ENCODE measurements at places on chromosomes 3 and 15.
A peak's percentile ranks its signal among the peaks of the same experiment; 100 is the strongest.

- DNase-seq = no peak
These were observed 49.5 kb downstream of the ABTB1 start for GRCh38 chr3:127722091-127722784.

DNA sequence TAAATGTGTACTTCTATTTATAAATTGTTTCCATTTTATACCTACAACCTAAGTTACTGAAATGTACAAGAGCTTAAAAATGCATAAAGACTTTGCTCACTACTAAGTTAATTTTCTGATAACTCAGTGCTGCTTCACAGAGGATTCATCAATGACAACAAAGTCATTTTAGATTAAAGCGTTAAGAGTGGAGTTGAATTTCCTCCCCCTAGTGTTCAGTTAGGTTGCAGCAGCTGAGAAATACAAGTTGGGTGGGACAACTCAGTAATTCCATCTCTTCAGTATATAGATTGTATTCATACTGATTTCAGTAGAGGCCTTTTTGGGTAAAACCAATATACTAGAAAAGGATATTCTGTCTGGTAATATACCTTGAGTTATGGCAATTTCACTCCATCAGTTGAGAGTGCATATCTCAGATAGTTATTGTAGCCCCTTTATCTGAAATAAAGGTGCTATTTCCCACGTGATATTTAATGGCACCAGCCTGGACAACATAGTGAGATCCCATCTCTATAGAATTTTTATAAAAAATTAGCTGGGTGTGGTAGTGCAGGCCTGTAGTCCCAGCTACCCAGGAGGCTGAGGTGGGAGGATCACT, 6.9 kb upstream of the RPL35A start:
- DNase-seq = no peak

DNA sequence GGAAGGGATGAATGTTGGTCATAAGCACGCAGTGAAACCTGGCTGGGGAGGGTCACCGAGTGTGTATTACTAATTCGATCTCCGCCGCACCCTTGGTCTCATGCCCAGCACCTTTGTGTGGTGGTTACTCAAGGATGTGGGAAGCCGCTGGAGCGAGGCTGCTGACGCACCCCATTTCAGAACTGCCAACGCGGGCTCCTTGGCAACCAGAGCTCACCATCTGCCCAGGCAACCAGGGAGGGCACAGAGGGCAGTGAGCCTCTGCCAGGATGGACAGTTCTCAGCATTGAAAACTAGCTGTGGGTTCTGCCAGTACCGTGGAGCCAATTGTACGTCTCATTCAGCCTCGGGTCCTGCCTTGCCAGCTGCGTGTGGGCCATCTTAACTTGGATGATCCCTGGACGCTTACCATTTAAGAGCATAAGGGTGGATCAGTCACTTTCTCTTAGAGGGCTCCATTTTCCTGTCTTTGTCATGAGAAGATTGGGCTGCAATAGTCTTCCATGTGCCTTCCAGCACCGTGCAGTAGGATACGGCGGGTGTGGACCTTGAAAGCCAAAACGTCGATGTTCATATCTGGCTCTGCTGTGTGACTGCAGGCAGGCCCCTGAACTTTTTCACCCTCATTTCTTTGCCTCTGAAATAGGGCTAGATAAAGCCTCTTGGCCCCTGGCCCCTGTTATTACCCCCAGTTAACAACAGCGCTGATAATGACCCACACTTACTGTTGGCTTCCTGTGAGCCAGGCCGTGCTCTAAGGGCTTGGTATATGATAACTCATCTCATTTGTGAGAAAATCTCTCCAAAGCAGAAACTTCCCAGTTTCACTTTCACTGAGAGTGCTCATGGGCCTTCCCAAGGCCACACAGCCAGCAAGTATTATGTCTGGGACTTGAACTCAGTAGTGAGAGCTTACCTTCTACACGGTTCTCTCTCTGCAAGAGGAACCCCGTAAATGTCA, 238.8 kb downstream of the OPA1 start:
- peak; percentile 9 for DNase-seq

DNA sequence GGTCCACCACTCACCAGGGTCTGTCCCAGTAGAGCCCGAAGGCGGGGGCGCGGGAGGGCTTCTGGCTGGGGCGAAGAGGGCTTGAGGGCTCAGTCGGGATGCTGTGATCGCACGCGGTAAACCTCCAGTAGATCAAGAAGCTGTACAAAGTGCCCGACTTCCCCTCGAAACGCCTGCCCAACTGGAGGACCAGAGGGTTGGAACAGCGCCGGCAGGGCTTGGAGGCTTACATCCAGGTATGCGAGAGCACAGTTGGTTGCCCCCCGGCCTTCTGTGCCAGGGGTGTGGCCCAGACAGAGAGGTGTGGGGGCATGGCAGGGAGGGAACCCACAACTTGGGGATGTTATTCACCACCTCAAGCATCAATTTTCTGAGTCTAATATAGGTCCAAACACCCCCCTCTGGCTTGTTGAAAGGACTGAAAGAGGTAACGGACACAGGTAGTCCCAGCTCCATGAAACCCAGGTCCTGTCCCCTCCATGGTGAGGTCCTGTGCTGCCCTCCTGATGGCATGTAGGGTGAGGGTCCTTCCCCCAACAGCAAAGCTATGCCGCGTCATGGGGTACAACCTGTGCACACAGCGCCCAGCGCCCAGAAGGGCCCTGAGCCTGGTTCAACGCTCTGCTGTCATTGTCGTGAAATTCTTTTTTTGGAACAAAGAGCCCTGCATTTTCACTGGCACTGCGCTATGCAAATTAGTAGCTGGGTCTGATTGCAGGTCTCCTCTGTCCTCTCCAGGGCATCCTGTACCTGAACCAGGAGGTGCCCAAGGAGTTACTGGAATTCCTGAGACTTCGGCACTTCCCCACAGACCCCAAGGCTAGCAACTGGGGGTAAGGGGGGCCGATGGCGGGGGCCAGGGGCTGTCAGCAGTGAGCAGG, 1.2 kb downstream of the SNX22 start:
- DNase-seq = no peak

DNA sequence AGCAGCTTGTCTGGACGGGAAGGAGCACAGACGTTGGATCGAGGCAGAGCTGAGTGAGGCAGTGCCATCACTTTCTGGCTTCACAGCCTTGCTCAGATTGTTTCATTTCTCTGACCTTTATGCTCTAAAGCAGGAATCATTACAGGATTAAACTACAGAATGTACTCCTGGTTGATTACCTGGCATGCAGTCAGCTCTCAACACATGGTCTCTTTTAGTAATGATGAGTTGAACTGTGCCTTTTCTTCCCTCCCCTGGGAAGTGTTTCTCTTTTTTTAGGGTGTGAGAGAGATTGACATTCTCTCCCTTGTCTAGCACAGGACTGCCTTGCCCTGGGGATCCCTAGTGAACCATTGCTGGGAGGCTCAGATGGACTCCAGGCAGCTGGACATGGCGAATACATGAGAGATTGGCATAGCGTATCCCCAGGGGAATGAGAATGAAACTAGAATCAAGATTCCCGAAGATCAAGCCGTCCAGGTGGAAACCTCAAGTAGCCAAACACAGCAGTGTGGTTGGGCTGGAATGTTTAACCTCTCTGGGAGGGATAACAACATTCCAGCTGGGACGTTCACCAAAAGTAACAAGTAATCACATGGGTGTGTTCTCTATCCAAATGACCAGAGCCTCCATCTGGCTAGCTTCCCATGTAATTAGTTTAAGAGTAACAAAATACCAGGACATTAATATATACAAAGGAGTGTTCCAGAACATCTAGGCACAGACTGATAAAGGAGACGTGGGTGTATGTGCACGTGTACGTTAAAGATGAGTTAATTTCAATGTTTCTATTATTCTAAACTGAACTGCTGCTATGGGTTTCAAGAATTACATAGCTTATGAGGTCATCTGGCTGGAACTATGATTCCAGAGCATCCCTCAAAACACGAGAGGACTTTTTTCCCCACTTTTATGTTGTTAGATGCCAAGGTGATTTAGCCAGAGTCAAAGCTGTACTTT, 118.6 kb upstream of the NR2E3 start:
- no peak for DNase-seq

GRCh38 chr3:131898346-131898745, 136.5 kb downstream of the CPNE4 start:
- no peak for DNase-seq

DNA sequence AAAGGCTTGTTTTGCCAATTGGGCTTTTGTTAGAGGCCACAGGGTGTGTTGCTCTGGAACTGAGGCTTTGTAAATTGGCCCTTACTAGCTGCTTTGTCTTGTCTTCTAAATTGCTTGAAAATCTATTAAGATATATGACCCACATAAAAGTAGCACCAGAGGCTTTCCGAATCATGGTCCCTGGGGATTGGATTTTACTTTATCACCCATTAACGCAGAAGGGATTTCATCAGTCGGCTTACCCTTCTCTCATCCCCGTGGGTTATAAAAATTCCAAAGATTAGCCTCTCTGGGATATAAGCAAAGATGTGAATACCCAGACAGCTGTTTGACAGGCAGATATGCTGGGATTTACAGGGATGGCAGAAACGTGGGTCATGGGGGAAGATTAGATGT, 98.3 kb upstream of the CHL1 start:
- DNase-seq = no peak

DNA sequence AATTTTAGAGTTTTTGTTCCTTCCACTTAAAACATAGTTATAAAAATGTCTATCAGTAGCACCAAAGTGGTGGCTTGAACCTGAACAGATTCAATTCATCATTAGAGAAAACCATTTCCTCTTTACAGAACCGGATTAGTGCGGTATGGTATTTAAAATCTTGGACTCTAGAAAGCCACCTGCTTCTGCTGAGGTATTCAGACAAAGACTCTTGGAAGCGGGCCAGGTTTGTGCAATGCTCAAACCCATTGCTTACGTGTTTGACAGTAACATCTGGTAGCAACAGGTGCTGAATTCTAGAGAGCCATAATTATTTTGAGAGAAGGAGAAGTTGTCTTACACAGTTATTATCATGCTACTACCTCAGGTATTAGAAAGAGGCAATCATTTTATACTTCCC, 290.5 kb downstream of the NAALADL2 start:
- DNase-seq = no peak

DNA sequence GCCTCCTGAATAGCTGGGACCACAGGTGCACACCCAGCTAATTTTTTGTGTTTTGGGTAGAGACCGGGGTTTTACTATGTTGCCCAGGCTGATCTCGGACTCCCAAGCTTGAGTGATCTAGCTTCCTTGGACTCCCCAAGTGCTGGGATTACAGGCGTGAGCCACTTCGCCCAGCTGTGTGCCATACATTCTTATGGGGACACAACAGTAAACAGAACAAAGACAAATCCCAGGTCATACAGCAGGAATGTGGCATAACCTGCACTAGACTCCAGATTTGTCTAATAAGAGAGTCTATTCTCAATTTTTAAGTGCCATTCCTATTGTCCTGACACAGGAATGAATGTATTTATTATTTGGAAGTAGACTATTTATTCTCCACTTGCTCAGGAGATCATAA, 17.6 kb downstream of the ARL6IP5 start:
- no peak for DNase-seq

DNA sequence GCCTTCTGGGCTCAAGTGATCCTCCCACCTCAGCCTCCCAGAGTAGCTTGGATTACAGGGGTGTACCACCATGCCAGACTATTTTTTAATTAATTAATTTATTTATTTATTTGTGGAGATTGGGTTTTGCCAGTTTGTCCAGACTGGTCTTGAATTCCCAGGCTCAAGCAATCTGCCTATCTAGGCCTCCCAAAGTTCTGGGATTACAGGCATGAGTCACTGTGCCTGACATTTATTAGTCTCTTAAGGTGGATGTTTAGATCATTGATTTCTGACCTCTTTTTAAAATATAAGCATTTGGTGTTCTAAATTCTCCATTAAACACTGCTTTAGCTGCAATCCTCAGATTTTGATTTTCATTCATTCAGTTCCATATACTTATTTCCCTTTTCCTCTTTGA, 15.6 kb downstream of the FBXW12 start:
- no peak for DNase-seq

DNA sequence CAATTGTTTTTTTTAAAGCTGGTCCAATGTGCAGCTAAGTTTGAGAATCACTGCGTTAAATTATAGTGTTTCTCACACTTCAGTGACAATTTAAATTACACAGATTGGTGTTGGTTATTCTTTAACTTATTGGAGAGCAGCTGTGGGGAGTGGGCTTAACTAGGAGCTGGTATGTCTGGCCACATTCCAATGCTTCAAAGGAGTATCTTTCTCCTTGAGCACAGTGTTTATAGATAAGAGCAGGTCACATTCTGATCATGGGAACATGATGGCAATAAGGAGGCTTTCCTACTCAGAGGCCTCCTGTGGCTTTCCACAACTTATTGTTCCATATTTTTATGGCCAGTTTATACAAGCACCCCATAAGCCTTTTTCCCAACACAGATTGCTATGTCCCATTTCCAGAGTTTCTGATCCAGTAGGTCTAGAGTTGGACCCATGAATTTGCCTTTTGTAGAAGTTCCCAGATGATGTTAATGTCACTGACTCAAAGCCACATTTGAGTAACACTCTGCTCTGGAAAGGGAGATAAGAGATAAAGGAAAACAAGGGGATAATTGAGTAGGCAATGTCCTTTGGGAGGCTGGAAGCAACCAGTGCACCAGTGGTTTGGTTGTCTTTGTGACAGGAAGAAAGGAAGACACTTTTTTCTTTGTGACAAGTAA, 33.0 kb upstream of the PLSCR4 start:
- no peak for DNase-seq

DNA sequence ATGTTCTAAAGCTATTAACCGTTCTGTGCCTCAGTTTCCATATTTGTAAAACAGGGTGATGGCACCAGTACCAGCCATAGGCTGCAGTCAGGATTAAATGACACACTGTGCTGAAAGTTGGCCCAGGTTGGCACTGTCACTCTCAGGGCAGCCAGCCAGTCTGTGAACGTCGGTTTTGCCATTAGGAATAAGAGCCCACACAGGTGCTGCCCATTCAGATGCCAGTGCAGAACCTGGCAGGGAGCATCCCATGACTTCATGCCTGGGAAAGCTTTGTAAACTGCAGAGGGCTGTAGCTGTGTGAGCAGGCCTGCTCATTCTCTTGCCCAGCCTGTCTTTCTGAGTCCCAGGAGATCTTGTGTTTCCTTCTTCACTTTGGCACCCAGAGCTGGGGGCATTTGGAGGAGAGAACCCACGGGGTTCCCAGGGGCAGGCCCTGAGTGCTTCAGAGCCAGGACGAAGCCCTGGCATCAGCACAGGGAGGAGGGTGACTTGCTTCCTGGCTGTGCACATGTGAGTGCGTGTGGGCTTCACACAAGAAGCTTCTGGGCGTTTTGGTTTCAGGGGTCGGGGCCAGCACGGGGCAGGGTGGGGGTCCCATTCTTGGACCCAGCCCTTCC, 46.9 kb downstream of the ZNF710 start:
- no peak for DNase-seq

DNA sequence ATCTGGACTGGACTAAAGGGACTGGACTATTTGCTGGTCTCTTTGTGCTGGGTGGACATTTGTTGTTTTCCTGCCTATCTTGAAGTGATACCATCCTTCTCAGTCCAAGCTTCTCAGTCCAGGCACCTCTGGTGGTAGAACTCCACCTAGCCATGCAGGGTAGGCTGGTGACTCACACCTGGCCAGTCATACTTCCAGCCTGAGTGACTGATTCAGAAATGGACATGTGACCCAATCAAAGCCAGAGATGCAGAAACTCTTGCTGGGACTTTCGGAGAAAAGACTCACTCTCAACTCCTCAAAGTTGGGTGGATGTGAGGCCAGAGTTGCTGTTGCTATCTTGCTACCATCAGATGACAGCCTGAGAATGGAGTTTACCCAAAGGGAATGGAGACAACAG, 5.6 kb upstream of the ASB14 start:
- DNase-seq = no peak

All from esophagus squamous epithelium (tissue), 5 donors.